ENCODE measurements at places on chromosomes 1 and 21. TPM values are rescaled to one million over a fixed set of nuclear protein-coding genes. Genes with fewer than 3 reads are reported as not detected.

EPHX1 gene
- 49.7 TPM for total RNA-seq

ATP6V1G3 gene
- total RNA-seq: not detected

KIAA1614 gene
- 9.1 TPM for total RNA-seq

PAX7 gene
- not detected for total RNA-seq

TMEM51 gene
- total RNA-seq: 4.1 TPM

ANKRD34A gene
- 0.66 TPM for total RNA-seq

TXNIP gene
- total RNA-seq: 753 TPM

AKR7A3 gene
- total RNA-seq: 0.14 TPM

LEMD1 gene
- total RNA-seq: not detected

MR1 gene
- total RNA-seq: 4.8 TPM

- DNase-seq: peak; percentile 44
These were observed 529 bp downstream of the EGLN1 start for GRCh38 chr1:231421546-231421970.

- no peak for DNase-seq
These were observed 41.6 kb upstream of the GRHL3 start for GRCh38 chr1:24277420-24278169.

- no peak for DNase-seq
These were observed 132.0 kb upstream of the C1orf21 start for GRCh38 chr1:184254849-184255248.

GRCh38 chr1:232629250-232630046, 485 bp downstream of the SIPA1L2 start:
- peak; percentile 35 for DNase-seq

GRCh38 chr1:15371610-15372545, 37.8 kb upstream of the EFHD2 start:
- DNase-seq: peak; percentile 22

DNA sequence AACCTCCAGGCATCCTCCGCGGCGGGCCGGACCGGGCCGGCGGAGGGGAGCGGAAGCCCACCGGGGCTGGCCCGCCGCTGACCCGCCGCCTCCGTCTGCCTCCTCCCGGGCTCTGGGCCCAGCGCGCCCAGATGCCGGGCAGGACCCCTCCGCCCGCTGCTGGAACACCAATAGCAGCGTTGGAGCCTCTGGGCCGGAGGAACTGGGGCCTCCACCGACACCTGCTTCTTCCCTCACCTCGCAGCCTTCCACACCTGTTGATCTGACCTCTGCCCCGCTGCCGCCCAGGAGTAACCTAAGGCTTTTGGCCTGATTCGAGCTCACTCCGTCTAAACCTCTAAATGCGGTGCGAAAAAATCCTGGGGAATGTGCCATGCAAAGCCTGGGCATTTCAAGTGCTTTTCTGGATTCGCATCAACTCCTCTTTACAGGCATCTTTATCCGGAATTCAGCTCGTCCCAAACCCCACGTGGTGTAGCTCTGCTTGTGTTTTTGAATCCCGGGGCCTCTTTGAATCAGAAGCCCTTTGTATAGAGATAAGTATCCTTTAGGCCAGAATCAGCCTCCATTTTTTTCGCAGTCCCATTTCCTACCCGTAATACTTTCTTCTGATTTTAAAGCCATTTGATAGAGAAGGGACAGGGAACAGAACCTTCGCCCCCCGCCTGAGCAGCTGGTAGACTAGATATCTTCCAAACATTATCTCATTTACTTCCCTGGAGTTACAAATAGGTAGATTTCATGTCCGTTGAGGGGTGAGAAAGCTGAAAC, 680 bp upstream of the CNN3 start:
- no peak for DNase-seq

- DNase-seq: peak; percentile 58
These were observed 27.3 kb upstream of the ACTA1 start for GRCh38 chr1:229461032-229461668.

DNA sequence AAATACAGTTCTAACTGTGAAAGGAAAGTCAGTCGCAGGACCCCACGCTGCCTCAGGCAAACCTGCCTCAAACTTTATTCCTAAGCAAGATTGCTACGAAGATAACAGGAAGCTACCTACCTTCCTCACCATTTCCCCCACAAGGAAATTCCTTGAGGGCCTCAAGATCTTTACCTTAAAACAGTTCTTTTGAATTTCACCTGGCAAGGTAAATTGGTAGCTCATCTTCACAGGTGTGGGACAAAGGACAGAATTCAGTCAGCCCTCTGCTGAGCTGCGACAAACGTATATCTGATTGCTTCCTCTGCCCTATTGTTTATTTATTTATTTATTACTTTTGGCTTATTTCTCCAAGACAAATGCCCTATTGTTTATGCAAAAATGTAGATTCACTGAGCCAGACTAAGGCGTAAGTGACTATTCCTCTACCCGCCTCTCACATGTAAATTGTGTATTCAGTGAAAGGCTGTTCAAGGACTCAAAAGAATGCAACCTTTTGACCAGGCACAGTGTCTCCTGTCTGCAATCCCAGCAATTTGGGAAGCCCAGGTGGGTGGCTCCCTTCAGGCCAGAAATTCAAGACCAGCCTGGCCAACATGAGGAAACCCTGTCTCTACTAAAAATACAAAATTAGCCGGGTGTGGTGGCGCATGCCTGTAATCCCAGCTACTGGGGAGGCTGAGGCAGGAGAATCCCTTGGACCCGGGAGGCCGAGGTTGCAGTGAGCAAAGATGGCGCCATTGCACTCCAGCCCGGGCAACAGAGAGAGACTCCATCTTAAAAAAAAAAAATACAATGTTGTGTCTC, 17.3 kb upstream of the PKNOX1 start:
- DNase-seq: no peak

DNA sequence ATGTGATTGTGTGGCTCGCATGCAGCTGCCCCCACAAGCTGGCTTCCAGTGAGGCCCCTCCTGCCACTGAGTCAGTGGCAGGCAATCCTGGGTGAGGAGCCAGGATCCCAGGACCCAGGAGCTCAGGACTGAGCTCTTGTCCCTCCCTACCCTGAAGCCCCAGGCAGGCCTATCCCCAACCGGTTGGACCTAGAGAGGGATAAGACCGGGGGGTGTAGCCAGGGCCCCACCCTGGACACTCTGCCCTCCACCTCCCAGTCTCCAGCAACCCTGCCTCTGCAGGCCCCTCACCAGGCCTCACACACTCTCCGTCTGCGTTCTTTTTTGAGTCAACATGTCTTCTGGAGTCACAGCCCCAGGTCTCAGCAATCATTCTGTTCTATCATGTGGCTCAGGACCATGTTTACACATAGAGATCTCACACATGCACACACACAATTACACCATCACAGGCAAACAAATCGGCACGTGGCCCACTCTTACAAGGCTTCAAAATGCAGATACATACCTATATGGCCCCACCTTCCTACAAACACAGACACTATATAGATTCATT, 2.6 kb downstream of the VSIG8 start:
- no peak for DNase-seq

- no peak for DNase-seq
These were observed 5.5 kb upstream of the OLFML2B start for GRCh38 chr1:162029157-162029556.

DNA sequence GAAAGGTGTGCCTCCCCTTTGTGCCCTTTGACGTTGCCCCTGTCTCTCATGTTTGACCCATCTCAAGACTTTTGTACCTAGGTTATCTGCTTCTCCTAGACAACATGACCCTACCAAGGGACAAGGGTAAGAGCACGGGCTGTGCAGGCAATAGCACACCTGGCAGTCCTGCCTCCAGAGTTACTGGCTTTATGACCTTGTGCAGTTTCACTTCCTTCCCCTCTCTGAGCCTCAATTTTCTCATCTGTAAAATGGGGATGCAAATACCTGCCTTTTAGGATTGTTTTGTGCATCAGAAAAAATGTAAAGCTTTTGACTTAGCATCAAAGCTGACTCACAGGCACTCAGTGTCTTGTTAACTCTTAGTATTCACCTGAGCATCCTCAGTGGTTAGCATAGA, 36.4 kb downstream of the ELK4 start:
- DNase-seq: no peak

DNA sequence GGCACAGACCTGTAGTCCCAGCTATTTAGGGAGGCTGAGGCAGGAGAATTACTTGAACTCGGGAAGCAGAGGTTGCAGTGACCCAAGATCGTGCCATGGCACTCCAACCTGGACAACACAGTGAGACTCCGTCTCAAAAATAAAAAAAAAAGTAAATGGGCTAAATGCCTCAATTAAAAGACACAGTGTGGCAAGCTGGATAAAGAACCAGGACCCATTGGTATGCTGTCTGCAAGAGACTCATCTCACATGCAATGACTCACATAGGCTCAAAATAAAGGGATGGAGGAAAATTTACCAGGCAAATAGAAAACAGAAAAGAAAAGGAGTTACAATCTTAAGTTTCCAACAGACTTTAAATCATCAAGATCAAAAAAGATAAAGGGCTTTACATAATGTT, 40.3 kb downstream of the ACBD6 start:
- no peak for DNase-seq

GRCh38 chr1:61050541-61051442, 31.6 kb upstream of the NFIA start:
- DNase-seq: peak; percentile 78

DNA sequence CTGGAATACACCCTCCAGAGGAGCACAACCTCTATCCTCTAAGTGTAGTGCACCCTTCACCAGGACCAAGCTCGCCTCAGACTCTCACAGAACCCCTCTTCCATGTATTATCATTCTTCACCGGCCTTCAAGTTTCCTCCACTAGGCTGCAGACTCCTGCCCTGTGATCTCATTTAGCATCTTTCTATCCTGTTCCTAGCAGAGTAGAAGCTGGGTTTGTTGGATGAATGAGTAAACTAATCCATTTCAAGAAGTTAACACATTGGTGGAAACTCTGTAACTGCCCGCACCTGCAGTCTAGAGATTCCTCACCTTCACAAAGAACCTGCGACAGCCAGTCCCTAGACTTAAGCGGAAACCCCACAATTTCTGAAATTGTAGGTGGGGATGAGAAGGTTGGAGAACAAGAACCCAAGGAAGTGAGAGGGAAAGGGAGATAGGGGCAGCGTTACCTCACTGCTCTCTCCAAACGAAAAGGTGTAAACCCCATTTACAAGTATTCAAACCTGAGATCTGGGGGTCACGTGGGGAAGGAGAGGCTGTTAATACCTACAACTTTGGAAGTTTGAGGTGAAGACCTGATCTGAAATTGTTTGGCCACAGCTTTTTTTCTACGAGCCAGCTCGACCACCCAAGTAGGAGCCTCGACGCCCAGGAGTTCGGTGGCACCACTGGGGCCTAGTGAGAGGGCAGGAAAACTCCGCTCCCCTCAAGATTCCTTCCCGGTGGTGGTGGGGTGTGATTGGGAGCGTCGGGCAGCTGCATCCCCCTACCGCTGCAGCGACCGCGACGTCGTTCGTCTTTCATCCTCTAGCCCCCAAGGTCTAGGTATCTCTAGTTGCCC, 1.2 kb downstream of the PTPN14 start:
- DNase-seq: no peak

- DNase-seq: no peak
These were observed 44.4 kb downstream of the RWDD3 start for GRCh38 chr1:95278173-95279006.

DNA sequence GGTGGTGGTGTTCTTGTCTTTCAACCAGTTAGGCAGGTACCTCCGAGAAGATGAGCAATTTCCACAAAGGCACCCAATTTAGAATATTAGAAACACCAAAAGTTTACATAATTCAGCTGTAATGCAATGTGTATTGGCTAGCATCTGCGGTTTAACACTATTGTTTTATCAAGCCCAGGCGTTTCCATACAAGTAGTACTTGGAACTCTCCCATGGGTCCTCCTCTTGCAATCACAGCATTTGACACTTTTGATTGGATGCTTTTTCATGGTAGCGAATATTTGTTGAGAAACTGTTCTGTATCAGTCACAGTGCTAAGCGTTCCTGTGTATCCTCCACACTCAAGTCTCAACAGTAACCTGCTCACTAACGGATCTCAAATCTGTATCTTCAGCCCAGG, 20.1 kb upstream of the MAP1LC3C start:
- DNase-seq: no peak

GRCh38 chr1:31036749-31037500, 28.6 kb downstream of the PUM1 start:
- DNase-seq: no peak
